ENCODE measurements at places on chromosomes 12 and 14.

GRCh38 chr14:100608064-100608463, 20.8 kb upstream of the BEGAIN start:
- no peak for DNase-seq

DNA sequence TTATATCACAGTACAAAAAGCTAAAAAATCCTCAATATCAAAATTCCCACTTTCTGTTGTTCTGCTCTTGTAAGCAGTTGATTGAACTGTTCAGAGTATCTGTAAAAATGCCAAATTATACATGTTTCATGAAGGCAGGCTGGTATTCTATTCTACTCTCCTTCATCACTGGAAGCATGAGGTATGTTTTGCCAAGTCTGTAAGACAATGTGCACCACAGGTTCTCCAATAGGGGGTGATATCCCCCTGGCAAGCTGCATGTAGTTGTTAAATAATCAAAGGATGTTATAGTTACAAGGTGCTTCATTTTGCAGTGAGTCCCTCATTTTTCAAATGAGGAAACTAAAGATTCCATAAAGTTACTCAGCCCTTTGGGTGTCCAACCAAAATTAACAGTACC, 15.1 kb upstream of the NEK9 start:
- peak; percentile 25 for DNase-seq

GRCh38 chr12:44154128-44154527, 318.2 kb downstream of the TMEM117 start:
- DNase-seq = no peak

- DNase-seq = no peak
Observed at GRCh38 chr14:96221841-96222240, 17.2 kb downstream of the BDKRB2 start.

- DNase-seq = no peak
Observed at GRCh38 chr14:23941230-23941629, 12.3 kb upstream of the DHRS4 start.

GRCh38 chr12:64950711-64951298, 126.4 kb downstream of the TBC1D30 start:
- no peak for DNase-seq

DNA sequence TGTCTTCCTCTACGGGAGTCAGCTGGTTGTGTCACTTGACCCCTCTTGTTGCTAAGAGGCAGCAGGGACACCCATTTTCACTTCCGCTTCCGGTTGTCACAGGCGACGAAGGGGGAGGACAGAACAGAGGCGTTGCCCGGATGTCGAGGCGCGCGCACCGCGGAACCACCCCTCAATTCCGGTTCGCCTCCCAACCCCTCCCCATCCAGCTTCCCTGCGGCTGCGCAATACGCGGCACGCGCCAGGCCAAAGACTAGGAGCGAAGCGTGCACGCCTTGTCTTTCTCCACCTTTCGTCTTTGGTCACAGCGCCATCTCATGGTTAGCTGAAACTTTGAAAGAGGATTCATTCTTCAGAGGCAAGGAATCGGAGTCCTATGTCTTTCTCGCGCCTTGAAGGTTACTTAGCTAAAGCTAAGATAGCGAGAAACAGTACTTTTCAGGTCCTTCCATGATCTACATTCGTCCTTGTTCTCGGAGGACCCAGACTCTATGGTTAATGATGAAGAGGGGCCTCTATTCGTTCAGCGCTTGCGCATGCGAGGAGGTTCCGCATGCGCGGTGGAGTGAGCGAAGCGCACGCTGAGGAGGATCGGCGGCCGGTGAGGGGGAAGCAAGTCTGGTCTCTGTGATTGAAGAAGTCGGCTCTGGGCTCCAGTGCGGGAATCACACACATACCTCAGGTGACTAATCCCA, at the start of the genes ATP6V1D and EIF2S1:
ATP6V1D (minus strand) TSS at position 30 of the 695 bp plus-strand sequence. CDS start 106 bp downstream, outside the sequence.
EIF2S1 (plus strand) TSS at position 554 of the 695 bp plus-strand sequence. CDS start 4,440 bp downstream, outside the sequence.
- peak; percentile 97 for DNase-seq

GRCh38 chr12:57241402-57242310, 9.3 kb downstream of the STAC3 start:
- no peak for DNase-seq

DNA sequence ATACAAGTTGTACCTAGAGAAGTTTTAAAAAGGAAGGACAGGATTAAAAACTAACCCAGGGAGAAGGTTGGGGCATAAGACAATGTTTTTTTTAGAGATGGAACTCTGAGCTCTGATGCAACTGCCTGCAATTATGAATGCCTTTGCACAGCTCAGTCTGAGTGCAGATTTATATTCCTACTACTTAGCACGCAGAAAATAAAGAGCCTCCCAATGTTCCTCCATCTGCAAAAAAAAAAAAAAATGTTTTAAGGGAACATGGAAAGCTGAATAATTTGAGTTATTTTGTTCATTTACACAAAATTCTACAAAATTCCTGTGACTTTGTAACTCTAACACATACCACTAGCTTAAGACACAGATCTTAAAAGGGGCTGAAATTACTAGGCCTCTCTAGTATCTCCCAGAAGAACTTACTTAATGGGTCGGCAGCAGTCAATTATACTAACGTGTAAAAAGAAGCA, 15.7 kb downstream of the CLIP1 start:
- DNase-seq = no peak

GRCh38 chr12:67720351-67720856, 71.9 kb downstream of the DYRK2 start:
- DNase-seq = peak; percentile 59

- DNase-seq = no peak
Observed at GRCh38 chr14:53851394-53852090, 105.1 kb downstream of the BMP4 start.

DNA sequence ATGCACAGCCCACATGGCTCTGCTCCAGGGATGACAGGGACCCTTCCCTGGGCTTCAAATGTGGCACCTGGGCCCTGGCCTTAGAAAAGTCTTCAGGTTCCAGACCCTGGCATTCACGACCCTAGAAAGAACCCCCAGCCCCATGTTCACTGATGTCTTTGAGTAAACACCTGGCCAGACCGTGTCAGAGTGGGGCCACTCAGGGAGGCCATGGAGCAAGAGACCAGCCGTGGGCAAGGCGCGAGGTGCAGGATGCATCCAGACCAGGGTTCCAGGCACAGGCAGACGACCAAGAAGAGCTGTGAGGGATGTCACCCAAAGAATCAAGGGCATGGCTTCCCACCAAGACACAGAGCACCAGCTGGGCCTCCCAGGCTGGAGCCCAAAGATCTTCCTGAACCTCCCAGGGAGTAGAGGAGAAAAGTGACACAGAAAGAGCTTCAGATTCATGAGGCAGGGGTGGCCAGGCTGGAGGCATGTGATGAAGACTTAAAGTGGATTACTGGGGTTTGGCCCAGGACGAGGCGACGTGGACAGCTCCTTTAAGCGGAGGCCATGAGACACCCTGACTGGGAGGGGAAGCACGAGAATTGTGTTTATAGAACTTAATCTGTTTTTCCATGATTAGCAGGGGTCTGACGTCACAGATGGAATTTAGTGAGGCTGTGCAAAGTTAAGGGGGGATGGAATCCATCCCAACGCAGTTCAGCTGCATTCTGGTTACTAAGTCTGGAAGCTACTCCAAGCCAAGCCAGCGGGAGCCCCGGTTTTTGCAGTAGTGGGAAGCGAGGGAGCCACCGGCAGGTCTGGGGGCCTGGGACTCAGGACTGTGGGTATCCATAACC, 61.6 kb downstream of the ARL6IP4 start:
- DNase-seq = no peak

GRCh38 chr12:94769776-94770759, 119.7 kb upstream of the TMCC3 start:
- DNase-seq = no peak

- DNase-seq = peak; percentile 54
Observed at GRCh38 chr14:90760591-90761316, 55.5 kb downstream of the TTC7B start.

DNA sequence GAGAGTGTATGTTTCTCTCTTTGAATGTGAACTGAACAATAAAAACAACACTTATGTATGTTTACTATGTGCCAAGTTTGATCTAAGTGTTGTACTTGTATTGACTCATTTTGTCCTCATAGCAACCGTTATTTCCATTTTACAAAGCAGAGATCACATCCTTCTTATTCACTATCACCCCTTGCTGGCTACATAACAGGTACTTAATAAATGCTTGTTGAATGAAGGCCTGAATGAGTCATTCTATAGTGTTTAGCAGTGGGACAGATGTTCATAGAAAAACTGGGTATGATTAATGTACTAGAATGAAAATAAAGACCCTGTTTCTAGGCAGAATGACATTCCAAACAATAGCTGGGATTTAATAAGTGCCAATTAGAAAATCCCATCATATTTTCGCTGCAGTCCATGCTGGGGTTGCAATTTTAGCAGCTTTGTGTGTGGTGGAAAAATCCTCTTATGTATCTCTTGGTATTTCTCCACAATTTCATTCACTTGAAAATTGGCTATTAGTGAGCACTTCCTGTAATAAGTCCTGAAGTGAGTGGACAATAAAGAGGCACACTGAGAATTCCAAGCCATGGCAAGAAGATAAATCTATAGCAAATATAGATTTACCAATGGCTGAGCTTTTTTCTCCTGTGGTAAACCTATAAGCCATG, 86.0 kb downstream of the FAR2 start:
- no peak for DNase-seq

- no peak for DNase-seq
Observed at GRCh38 chr14:56868660-56869059, 58.4 kb upstream of the OTX2 start.

GRCh38 chr14:98941481-98941880, 330.5 kb downstream of the BCL11B start:
- no peak for DNase-seq

DNA sequence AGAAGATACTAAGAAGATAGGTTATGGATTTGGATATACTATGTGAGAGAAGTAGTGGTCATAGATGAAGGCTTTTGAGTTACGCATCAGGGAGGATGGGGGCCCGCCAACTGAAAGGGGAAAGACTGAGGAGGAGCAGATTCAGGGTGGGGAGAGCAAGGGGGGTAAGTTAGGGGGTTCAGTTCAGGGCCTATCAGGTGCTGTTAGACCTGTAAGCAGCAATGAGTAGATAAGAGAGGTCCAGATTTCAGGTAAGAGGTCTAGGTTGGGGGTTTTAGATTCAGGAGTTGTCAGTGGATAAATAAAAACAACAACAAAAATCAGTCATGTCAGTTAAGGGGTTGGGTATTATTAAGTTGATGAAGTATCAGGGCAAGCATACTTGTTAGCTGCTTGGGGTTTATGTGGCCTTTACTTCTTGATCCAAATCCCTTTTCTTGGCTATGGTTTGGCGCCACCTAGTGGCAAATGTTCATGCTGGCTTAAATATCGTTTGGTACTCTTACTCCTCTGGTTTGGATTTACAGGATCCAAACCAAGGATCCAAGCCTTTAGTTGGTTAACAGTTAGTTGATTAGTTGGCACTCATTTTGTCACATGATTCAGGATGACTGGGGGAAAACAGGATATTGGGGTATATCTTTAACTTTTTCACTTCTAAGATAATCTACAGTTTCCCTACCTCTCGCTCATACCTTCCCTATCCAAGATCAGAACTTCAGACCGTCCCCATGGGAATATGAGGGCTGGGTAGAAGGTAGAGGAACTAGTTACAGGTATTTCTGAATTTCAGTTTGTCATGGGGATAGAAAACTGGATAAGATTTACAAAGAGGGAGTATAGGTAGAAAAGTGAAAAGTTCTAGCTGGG, 65.1 kb downstream of the PCNX1 start:
- peak; percentile 63 for DNase-seq
